ENCODE measurements at places on chromosomes 13 and 19.

DNA sequence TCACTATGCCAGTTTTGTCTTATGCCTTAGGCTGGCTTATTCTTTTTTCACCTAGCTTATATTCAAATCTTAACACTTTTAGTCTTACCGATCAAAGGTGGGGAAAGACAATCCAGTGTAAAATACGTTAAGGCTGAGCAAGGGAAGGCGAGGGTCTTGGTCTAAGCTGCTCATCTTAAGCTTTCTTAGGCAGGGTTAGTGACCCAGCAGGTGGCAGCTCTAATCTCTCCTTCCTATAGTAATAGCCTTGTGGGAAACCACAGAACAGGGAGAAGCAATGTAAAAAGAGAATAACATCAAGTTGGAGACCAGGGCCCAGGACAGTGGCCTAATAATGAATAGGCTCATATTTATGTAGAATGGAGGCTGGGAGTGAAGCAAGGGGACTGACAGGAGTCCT is 45.9 kb downstream of the COG3 start:
- no peak for DNase-seq

- no peak for DNase-seq
Measured at GRCh38 chr13:31012655-31013024, 80.2 kb downstream of the TEX26 start.

DNA sequence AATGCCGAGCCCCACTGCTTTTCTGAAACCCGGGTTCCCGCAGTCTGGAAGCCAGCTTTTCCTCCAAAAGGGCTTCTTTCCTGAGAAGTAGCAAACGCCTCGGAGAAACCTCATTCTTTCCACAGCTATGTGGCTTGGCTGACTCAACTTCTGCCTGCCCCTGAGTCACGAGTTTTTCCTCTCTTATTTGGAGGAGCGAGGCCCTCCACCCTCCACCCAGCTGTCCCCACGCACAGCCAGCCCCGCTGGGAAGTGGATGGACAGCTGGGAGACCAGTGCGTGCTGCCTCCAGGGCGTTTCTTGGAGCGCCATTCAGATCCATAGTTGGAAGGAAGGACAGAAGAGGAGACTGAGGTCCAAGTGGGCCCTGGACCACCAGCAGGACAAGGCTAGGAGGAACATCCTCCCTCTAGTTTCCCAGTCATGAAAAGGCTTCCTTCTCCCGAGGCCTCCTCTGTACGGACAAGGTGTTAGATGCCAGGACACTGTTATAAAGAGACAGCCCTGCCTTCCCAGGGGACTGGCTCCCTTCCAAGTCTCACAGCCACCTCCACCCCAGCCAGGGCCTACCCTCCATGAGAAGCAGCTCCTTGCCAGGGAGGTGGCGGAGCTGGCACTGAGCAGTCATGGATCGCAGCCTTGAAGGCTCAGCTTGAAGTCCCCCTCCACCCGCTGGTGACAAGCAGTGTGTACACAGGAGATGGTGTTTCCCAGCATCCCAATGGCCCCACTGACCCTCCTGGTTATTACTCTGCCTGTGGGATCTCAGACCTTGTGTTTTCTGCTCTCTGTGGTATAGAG is 2.5 kb upstream of the PLEKHF1 start:
- no peak for DNase-seq

- DNase-seq = peak; percentile 77
Measured at GRCh38 chr19:41144403-41144802, 30.2 kb downstream of the CYP2F1 start.

- DNase-seq = no peak
Measured at GRCh38 chr13:33353210-33353609, 67.7 kb upstream of the STARD13 start.

- DNase-seq = peak; percentile 32
Measured at GRCh38 chr19:6590827-6591319, at the start of gene CD70. Gene CD70 (minus strand): TSS chr19:6591150. CDS start chr19:6591002, 148 bp downstream.

GRCh38 chr19:19134687-19135158 is 3.6 kb downstream of the TMEM161A start:
- no peak for DNase-seq

- DNase-seq = no peak
Measured at GRCh38 chr19:43678512-43679261, 8.7 kb upstream of the PLAUR start.

DNA sequence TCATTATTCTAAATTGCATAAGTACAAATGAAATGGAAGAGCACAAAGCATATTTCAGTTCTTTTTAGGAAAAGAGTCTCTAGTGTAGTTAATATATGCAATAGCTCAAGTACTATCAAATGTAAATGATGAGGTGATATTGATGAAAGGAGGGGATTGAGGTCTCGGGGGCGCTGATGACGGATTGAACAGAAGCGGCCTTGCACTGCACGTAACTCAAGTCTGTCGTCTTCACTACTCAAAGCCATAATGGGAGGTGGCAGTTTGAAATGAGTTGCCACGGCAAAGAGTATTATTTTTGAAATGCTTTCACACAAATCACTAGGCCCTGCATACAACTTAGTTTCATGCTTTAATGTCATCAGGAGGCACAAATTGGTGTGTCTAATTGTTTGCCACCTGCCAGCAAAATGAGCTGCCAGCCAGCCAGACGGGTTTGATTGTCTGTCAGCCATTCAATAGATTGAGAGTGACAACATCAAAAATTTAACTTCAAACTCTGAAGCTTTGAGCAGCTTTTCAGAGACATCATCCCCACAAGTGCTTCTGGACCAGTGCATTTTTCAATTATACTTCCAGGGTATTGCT is 256.6 kb downstream of the NBEA start:
- DNase-seq = no peak

GRCh38 chr13:44272692-44273091 is 100.9 kb upstream of the SERP2 start:
- no peak for DNase-seq

DNA sequence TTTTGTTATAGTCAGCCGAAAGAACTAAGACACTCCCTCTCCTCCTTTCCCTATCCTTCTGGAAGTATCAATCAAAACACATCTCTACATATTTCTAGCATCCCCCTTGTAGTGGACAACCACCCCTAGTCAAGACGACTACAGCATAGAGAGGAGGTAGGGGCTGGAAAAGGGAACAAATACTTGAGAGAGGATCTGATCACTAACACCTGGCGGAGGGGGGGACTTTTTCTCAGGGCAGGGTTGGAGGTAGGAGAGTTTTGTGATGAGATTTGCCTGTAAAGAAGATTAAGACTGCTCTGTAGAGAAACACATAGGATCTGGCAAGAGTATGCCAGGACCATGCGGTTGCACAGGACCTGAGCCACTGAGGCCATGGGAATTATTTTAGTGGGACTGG is 208.1 kb downstream of the SHISA2 start:
- DNase-seq = no peak

GRCh38 chr19:44925114-44925891 is 10.9 kb downstream of the APOC1 start:
- DNase-seq = no peak

GRCh38 chr19:57233207-57233606 is 2.4 kb downstream of the AURKC start:
- DNase-seq = no peak

- peak; percentile 19 for DNase-seq
Measured at GRCh38 chr19:8702350-8702749, 3.8 kb upstream of the ACTL9 start.
